Omental fat pad (tissue), 4 donors: ENCODE measurements at places on chromosomes 12 and 14. TPM values are rescaled to one million over a fixed set of nuclear protein-coding genes. Genes with fewer than 3 reads are reported as not detected.

DNA sequence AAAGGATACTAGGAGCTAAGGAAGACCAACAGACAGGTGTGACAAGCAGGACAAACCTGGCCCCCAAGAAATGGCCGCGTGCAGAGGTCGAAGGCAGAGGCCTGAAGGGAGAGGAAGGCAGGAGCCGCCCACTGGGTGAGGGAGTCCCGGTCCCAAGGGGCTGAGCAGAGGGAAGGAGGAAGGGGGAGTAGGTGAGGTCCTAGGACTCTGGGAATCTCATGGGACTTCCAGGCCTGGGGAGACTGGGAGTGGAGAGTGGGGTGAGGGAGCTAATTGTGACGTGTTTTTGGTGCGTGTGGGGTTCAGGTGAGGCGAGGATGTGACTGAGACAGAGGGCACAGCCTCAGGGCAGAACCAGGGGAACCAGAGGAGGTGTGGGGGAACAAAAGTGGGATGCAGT, 11.7 kb upstream of the FLVCR2 start:
- no peak for DNase-seq

- no peak for DNase-seq
Measured at GRCh38 chr12:92290350-92290695, 144.7 kb upstream of the BTG1 start.

- DNase-seq: no peak
Measured at GRCh38 chr12:130828895-130829294, 10.2 kb downstream of the STX2 start.

The ALKBH1 gene
- 10.8 TPM for total RNA-seq

- no peak for DNase-seq
Measured at GRCh38 chr12:92074889-92075288, 70.8 kb downstream of the BTG1 start.

The LRRK2 gene
- 9.0 TPM for total RNA-seq

The GPR84 gene
- not detected for total RNA-seq

- no peak for DNase-seq
Measured at GRCh38 chr12:46679754-46680153, 146.0 kb downstream of the SLC38A4 start.

The APOLD1 gene
- 96.4 TPM for total RNA-seq

DNA sequence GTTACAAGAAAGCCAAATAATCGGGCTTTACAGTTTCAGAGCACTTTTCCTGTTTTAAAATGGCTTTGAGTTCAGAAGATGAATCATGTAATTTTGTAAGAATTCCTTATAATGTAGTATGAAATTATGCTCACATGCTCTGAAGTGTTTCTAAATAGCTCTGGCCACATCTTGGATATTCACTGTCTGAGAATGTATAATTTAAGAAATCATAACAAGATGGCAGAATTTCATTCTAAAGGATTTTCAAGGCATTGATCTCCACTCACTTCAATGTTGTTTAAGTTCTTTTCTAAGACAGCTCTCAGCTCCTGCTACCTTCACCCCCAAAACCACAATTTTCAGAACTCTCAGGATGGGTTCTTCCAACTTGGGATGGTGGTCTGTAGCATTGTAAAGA, 180.1 kb downstream of the DACT1 start:
- DNase-seq: no peak

The RFX4 gene
- not detected for total RNA-seq

The BCL11B gene
- total RNA-seq: 0.75 TPM

DNA sequence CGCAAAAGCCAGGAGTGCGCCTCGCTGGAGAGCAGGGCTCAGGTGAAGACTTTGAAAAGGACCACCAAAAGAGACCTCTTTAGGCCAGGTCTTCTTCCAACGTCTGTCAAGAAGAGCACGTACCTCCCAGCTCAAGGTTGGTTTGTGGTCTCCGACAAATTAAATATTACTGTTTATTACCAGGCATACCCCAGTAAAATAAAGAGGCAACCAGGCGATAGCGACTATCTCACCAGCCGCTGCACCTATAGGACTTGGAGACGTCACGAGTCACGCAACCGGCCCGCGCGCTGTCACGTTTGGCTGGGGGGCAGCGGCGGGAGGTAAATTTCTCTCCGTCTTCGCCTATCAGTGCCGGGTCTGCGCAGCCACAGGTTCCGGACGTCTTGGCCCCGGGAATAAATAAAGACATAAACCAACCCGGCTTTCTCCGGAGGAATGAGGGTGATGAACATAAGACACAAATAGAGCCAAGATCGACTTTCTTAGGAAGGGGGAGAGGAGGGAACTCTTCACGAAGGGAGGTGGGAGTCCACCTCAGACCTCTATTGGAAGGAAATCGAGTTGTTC, 2.0 kb upstream of the TBX5 start:
- DNase-seq: no peak

The KLRG1 gene
- 3.2 TPM for total RNA-seq

DNA sequence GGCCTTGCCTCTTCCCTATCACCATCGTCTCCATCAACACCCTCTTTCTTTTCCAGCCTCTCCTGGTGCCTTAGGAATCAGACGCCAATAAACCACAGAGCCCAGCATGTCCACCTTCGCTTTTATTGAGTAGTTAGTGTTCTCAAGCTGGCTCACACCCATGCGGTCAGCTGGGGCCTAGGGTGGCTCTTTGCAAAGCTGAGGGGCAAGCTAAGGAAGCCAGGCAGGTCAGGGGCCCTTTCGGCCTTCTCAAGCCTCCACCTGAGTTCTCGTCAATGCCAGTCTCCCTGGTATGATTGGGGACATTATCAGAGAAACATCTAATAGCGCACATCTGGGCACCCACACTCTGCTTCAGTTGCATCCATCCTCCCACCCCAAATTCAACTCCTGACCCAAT, 737 bp upstream of the TEX52 start:
- no peak for DNase-seq

DNA sequence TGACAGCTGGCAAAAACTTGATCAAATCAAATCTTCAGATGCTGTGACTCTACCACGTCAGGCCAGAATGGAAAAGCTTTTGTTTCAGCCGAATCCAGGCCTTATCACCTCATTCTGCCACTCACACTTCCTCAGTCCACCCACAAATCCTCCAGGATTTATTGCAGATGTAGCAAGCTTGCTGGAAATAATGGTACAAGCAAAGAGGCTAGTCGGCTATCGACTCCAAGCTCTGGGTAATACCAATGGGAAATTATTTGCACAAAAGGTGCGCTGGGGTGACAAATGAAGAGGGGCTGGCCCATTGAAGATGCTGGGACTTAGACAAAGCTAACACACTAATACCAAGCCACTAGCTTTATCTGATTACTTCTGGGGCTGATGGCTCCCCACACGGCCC, 250.5 kb downstream of the ASCL1 start:
- DNase-seq: no peak

The R3HDM2 gene
- total RNA-seq: 47.3 TPM

DNA sequence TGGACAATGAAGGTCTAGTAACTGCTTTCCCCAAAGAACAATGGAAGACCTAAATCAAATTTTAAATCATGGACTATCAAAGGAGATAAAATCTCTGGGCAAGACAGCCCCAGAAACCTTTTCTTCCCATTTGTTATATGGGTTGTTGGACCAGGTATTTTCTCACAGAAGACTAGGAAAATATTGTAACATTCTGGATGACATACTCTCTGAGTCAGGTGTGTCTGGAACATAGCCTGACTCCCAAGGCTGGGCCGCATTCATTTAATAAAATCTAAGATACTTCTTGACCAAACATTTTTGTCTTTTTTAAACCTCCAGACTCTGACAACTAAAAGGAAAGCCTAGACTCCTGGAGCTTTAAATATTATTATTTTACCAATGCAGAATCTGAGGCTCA, 87.9 kb downstream of the ATP23 start:
- no peak for DNase-seq

GRCh38 chr12:67797185-67797741, 148.7 kb downstream of the DYRK2 start:
- no peak for DNase-seq

- DNase-seq: peak; percentile 23
Measured at GRCh38 chr14:66507181-66507721, 696 bp upstream of the GPHN start.

- DNase-seq: no peak
Measured at GRCh38 chr12:51324953-51325352, 979 bp upstream of the BIN2 start.

- DNase-seq: peak; percentile 49
Measured at GRCh38 chr12:29889737-29890136, 106.0 kb upstream of the TMTC1 start.

The ASIC1 gene
- 3.8 TPM for total RNA-seq

DNA sequence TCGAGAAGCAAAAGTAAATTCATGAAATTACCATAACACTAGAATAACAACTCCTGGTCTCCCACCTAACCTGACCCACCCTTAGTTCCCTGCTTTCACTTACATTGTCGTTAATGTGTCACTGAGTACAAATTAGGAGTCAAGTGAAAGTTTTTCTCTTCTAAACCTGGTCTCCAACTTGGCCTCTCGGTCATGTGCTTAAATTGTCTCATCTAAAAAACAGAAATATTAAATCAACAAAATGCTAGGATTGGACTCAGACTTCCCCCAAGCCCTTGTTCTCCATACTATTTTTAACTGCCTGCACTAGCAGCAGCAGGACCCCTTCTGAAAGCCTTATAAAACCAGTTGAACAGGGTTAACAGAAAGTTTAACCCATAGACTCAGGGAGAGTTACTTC, 1.8 kb upstream of the BTG1 start:
- no peak for DNase-seq

DNA sequence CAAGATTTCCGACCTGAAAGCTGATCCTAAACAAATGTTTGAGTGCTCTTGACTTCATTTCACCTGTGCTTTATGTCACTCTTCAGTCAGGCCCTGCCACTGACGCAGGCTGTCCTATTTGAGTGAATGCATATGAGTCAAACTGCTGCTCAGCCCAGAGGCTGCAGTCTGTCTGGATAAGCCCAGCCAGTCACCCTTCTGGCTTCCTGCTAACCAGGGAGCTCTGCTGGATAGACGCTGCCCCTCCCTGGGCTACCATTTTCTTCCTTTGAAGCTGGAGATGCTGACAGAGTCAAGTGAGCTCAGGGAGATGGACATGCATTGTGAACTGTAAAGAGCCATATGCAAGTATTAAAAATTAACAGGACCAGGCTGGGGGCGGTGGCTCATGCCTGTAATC, 5.1 kb upstream of the TUNAR start:
- DNase-seq: no peak

- no peak for DNase-seq
Measured at GRCh38 chr14:68796418-68797101, 3.7 kb upstream of the ZFP36L1 start.

DNA sequence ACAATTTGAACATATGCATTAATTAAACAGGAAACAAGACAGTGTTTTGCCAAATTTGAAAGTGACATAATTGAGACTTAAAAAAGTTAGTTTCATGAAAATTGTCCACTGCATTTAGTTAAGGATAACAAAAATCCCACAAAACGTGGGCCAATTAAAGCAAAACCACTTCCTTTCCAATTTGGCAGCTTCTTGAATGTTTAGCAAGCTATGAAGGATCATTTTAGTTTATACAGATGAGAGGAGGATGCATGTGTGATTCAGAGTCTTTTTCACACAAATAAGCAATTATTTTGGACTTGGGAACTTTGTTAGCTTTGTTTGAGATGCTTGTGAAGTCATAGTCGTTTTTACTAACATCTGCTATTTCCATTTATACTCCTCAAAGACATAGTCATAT, 109.6 kb downstream of the ATXN7L3B start:
- DNase-seq: no peak

DNA sequence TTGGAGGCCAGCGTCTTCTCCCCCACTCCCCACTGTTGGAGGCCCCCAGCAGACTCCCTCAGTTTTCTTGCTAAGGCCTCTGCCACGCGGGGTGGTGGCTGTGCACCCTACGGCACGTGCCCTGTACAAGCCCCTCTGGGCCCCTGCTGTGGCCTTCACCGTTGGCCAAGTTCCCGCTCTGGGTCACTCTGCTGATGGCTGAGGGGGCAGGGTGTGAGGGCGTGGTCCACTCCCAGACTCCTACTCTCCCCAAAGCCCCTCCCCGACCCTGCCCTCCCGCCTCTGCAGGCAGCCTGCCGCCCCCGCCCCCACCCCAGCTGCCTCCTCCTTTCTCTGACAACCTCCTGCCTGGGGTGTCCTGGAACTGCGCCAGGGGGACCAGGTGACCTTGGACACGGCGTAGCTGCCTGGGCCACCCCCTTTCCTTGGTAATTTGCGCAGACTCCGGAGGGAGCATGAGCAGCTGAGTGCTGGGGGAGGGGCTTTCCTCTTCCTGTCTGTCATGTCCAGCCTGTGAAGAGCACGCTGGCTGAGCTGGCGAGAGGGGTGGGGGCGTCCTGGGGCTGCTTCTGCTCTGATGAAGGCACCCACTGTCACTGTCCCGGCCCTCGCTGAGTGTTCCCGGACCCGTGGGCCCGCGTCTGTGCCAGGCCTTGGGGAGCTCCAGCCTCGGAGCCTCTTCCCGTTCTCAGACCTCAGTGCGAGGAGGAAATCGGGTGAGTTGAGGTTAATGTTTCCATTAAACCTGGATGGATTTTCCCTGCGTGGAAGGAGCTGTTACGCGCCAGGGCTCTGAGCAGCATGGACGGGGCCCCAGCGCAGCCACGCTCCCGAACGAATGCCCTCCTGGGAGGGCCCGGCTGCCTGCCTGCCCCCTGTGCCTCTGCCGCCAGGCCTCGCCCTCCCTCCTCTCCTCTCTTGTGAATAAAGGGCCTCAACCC, 85.0 kb downstream of the KIF26A start:
- no peak for DNase-seq

DNA sequence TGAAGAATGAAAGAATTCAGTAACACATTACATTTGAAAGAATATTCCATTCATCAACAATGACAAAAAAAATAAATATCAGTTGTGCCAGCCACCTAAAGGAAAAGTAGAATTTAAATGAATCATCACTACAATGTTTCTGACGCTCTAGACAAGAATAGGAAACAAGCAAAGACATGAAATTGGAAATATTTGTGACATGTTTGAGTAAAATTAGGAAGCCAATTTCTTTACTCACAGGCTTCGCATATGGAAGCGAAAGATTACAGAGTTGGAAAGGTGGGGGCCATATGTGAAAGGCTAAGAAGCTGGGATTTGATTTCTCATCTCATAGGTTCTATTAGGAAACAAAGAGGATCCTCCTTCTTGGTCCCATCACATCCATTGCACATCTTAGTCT, 279.0 kb downstream of the IPO8 start:
- no peak for DNase-seq

- no peak for DNase-seq
Measured at GRCh38 chr12:87768501-87769287, 260.5 kb downstream of the C12orf50 start.

DNA sequence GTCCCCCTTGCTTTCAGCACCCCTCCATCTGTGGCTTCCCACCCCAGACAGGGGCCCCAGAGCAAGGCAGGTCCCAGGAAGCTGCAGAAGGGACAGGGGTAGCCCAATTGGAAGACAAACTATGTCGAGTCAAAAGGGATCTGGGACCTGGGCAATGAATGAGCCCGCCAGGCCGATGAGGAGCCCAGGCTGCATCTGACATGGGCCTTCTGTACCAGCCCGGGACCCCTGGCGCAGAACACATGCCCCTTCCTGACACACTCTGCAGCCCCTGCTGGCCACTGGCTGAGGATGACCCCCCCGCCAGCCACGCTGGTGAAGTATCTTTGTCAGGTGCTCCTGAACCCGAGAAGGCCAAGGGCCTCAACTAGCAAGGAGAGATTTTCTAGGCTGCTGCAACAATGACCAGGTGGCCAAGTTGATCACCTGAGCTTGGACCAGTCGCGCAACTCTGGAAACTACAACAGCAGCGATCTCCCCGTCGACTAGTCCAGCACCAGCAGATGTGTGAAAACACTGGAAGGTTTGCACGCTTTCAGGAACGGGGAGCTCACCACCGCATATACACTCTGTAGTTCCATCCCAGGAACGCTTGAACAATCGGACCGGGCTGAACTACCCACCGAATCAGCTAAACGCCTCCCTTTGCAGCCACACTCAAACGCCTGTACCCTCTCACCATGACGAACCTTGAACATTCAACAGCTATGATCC, 119.0 kb downstream of the NCOR2 start:
- DNase-seq: no peak

GRCh38 chr12:127809275-127809674, 457.7 kb upstream of the TMEM132C start:
- DNase-seq: no peak
